ENCODE measurements at places on chromosomes 6 and 20.

DNA sequence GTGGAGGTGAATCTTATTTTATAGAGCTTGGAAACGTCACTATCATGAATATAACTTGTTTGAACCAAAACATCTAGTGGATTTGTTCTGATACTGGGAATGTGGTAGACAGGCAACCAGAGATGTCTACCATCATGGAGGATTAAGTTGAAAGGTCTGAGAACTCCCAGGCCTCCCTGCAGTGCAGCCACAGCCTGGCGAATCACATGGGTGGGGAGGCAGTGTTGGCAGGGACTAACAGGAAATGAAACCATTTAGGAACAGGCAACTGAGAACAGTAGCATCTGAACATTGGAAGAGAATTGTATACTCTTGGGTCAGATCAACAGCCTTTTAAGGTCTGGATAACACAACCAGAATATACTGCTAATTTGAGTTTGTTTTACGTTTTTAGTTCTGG is 22.3 kb upstream of the CEP162 start:
- no peak for DNase-seq

DNA sequence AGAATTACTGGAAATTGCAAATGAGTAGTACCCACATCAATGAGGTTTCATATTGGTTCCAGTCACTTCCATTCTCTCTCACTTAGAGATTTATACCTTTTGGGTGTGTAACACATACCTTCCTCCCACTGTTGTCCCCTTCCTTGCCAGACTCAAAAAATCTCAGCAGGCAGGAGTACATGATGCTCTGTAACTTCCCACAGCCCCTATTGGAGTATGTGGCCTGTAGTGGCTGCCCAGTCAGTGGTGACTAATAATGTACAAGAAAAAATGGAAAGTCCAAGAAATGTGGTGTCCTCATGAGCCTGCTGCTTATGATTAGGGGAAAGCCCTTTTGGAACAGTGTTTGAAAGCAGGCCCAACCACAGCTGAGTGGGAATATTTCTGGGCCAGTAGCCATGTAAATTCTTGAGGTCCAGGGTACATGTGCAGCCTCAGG is 312.0 kb downstream of the ZFAND3 start:
- DNase-seq = no peak

GRCh38 chr6:81800666-81801065 is 48.2 kb upstream of the TENT5A start:
- no peak for DNase-seq

DNA sequence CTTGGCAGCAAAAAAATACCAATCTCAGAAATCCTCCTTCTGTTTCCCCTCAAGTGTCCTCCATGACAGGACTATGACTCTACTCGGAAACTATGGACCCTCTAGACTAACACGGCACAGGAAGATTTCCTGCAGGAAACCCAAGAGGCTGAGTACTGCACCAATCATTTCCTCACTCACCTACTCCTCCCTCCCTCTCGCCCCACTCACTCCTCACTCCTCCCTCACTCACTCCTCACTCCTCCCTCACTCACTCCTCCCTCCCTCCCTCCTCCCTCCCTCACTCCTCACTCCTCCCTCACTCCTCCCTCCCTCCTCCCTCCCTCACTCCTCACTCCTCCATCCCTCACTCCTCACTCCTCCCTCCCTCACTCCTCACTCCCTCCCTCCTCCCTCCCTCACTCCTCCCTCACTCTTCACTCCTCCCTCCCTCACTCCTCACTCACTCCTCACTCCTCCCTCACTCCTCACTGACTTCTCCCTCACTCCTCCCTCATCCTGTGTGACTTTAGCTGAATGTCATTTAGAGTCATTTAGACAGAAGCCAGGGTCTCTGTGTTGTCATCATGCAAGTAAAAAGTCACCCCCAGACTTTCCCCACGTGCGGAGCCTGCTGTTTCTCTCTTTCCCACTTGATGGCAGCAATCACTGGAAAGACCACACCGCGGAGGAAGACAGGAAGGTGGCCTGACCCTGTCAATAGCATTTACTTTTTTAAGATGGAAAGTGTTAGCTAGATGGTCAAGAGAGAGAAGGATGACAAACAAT is 226.8 kb upstream of the PDE10A start:
- no peak for DNase-seq

DNA sequence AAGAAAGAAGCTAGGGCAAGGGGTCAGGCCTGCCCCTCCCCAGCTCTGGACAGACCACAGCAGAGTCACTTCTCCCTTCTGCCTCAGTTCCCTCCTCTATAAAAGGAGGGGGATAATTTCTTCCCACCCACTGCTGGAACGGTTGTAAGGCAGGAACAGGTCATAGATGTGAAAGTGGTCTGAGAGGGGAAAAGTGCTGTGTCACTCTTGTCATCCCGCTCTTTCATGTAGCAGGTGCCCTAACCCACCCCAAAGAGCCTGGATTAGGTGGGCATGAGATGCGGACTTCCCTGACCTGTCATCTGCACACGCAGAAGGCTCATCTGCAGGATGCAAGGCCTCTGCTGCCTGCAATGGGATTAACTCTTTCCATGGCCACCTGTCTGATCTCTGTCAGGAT is 218.2 kb upstream of the LRFN2 start:
- no peak for DNase-seq

DNA sequence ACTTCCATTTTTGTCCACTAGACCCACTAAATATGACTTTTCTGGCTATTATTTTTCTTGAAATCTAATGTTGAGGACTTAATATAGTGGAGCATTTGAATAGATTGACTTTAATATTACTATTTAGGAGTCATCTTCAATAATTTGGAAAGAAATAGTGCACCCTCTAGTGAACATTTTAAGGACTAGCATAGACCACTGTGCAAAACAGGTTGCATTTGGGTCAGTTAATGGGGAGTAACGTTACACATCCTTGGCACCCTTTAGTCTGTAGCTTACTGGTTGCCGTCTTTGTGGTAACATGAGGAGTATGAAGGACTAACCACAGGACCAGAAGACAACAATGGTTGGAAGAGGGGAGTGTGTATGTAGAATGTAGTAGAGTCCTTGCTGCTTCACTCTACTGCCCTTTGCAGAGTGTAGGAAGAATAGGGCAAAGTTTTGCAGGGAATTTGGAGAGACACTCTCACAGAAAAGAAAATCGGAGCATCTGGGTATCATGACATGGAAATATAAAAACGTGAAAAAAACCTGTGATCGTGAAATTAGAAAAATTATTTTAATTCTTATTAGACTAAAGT is 25.2 kb downstream of the RFPL4B start:
- no peak for DNase-seq

GRCh38 chr6:11634948-11635347 is 97.4 kb downstream of the TMEM170B start:
- DNase-seq = no peak

GRCh38 chr6:34460796-34461507 is 4.9 kb upstream of the PACSIN1 start:
- DNase-seq = no peak

DNA sequence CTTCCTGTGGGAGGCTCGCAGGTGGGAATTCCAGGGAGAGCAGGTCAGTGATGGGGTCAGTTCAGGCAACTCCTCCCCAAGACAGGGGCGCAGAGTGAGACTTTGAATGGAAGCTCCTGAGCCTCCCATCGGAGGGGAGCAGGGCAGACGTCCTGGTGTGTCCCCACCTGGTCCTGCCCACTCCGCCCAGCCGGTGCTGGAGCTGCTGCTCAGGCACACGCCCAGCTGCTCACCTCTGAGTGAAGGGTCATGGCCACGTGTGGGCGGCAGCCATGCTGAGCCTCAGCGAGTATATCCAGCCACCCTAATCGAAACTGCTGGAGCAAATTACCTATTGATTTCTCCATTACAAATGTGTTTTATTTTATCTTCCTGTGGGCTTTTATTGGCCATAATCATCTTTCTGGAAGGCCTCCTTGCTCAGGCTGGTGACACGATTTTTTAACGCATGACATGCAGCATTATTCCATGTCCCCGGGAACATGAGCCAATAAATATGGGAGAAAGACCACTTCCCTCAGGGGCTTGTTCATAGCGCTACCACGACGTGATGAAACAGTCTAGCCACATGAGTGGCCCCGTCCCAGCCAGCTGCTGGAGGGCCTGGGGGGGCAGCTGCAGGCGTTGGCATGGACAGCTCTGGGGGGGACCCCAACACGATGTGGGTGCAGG is 148.1 kb downstream of the TAF4 start:
- DNase-seq = no peak

GRCh38 chr6:7087491-7087979 is 20.2 kb upstream of the RREB1 start:
- DNase-seq = no peak

GRCh38 chr6:111583986-111584385 is 21.7 kb downstream of the TRAF3IP2 start:
- no peak for DNase-seq

- DNase-seq = no peak
Measured at GRCh38 chr6:101403216-101403945, 9.9 kb downstream of the GRIK2 start.

GRCh38 chr6:121896771-121897170 is 461.3 kb downstream of the GJA1 start:
- DNase-seq = no peak

- DNase-seq = peak; percentile 75
Measured at GRCh38 chr6:41786451-41787218, 859 bp upstream of the TOMM6 start.

GRCh38 chr20:3072530-3073250 is 1.3 kb downstream of the OXT start:
- DNase-seq = no peak

- no peak for DNase-seq
Measured at GRCh38 chr6:15337582-15337981, 91.7 kb downstream of the JARID2 start.

DNA sequence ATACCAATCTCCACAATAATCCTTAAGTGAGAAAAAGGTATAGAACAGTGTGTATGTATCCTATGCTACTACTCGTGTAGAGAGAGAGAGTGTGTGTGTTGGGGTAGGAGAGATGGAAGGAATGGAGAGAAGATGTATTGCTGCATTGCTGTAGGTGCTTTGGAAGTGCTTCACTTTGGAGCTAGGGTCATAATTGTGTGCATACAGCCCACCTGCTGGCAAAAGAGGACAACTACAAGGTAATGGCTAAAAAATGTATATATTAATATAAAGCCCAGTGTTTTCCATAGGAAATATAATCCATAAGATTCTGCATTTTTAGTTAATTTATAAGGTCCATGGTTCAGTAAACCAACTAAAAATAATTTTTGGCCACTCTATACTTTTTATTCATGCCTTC is 36.1 kb downstream of the SERAC1 start:
- no peak for DNase-seq

- DNase-seq = no peak
Measured at GRCh38 chr20:4919047-4919704, 82.1 kb downstream of the SLC23A2 start.

- DNase-seq = no peak
Measured at GRCh38 chr20:21739161-21739560, 33.7 kb downstream of the PAX1 start.

- no peak for DNase-seq
Measured at GRCh38 chr6:109336221-109336961, 45.9 kb downstream of the CD164 start.

- DNase-seq = no peak
Measured at GRCh38 chr6:168826726-168827585, 386.0 kb downstream of the SMOC2 start.

GRCh38 chr20:50526403-50526989 is 16.3 kb downstream of the PTPN1 start:
- no peak for DNase-seq

- DNase-seq = no peak
Measured at GRCh38 chr6:154951345-154952200, 43.5 kb upstream of the TIAM2 start.

GRCh38 chr6:38915205-38915925 is 133.2 kb upstream of the GLP1R start:
- DNase-seq = no peak

- DNase-seq = no peak
Measured at GRCh38 chr20:58603721-58604120, 47.4 kb upstream of the STX16 start.
